ENCODE measurements at places on chromosomes 3 and 15.

GRCh38 chr3:9064850-9065249, 101.6 kb upstream of the RAD18 start:
- DNase-seq: peak; percentile 22

GRCh38 chr15:79898369-79898768, 1.6 kb upstream of the MTHFS start:
- no peak for DNase-seq

DNA sequence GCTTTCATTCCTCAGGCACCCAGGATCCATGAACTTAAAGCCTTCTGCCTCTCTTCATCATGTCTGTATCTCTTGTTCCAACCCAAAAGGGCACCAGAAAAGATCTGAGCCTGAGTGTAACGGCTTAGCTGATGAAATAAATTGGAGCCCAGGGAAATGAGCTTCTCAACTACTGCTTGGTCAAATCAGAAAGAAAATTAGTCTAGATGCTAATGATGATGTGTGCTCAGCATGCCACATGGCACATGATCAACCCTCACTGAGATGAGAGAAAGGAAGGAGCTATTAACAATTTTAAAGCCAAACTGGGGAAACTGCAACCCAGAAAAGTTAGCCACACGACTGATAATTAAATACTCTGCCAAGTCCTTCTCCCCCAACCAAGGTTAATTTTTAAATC, 325.7 kb downstream of the CNTN3 start:
- no peak for DNase-seq

- DNase-seq: no peak
Observed at GRCh38 chr15:63090472-63090871, 31.2 kb upstream of the LACTB start.

DNA sequence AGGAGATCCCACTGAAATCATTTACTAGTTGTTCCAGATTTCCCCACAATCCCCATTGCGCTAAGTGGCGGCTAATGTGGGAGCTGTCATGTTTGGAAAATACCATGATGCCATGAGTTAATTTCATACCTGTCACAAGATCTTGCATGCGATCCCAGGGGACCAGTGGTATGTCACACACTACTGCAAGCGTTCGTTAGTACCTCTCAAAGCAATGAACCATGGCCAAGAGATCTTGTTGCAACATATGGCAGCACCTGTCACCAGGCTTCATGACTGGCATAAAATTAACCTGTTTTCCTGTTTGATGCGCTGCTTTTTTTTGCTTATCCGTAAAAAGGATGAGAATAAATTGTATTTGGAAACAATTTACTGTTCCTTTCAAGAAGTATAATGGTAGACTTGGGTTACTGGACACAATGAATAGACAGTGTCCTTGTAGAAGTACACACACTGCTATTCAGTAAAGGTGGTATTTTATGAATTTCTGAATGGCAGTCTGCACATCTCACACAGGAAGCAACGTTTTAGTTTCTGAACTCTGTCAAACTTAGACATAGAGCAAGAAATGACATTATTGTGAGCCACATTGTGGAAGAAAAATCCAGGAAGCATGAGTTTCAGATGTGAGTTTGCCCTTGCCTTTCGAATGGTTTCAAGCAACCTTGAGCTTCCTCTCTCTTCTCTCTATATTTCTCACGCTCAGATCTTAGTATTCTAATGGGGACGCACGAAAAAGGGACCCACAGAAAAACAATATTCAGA, 81.9 kb downstream of the CHL1 start:
- DNase-seq: no peak

DNA sequence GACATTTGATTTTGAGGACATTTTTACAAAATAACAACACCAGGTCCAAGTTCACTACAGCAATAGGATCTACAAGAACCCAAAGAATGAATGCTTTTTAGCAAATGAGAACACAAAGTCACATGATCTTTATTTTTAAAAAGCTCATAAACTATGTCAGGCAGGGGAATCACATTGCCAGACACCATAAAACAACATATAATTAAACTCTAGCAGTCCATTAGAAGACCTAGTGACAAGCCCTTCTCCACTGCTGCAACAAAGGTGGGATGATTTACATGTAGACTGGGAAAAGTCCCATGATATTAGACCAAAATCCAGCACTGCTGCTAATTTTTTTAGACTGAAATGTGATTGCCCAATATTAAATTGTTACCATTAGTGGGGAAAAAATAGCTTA, 92.6 kb downstream of the FHIT start:
- DNase-seq: no peak

DNA sequence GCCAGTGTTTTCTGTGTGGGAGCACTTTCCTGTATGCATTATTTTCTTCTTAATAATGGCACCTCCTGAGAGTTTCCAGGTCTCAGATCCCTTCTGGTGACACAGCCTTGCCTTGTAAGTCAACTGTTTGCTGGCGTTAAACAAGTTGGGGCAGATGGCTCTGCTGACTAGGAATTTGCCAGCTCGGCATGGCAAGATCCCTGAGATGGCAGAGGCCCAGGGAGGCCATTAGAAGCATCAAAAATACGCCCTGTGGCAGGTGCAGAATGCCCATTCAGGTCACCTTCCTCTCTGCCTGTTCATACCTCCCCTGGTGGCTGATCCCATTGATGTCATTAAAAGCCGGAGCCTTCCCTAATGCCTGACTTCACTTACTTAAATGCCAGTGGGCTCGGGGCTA, 320.9 kb upstream of the CTDSPL start:
- DNase-seq: no peak

- DNase-seq: no peak
Observed at GRCh38 chr3:194761384-194761783, 75.7 kb downstream of the FAM43A start.

DNA sequence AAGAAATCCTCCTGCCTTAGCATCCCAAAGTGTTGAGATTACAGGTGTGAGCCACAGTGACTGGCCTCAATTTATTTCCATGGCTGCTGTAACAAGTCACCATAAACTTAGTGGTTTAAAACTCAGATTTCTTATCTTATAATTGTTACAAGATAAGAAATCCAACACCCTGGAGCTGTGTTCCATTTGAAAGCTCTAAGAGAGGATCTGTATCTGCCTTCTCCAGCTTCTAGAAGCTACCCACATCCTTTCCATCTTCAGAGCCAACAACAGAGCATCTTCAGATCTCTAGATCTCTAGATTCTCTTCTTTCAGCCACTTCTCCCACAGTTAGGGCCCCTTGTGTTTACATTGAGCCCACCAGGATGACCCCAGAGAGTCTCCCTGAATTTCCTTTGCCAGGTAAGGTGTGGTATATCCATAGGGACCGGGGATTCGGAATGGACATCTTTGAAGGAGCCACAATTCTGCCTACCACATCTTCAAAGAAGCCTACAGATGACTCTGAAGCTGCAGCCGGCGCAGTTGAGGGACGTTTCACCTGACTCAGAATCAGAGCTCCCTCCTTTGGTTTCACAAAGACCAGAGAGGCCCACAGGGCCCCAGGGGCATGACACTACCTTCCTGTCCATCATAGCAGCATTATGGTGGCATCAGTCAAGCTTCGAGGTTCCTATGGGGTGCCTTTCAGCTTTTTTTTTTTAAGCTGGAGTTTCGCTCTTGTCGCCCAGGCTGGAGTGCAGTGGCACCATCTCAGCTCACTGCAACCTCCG, 87.0 kb upstream of the IGF1R start:
- no peak for DNase-seq

- no peak for DNase-seq
Observed at GRCh38 chr3:172173316-172174254, 134.2 kb downstream of the FNDC3B start.

- peak; percentile 11 for DNase-seq
Observed at GRCh38 chr3:50515565-50516439, 12.4 kb upstream of the CACNA2D2 start.

- no peak for DNase-seq
Observed at GRCh38 chr15:28922707-28923012, 36.9 kb downstream of the APBA2 start.

DNA sequence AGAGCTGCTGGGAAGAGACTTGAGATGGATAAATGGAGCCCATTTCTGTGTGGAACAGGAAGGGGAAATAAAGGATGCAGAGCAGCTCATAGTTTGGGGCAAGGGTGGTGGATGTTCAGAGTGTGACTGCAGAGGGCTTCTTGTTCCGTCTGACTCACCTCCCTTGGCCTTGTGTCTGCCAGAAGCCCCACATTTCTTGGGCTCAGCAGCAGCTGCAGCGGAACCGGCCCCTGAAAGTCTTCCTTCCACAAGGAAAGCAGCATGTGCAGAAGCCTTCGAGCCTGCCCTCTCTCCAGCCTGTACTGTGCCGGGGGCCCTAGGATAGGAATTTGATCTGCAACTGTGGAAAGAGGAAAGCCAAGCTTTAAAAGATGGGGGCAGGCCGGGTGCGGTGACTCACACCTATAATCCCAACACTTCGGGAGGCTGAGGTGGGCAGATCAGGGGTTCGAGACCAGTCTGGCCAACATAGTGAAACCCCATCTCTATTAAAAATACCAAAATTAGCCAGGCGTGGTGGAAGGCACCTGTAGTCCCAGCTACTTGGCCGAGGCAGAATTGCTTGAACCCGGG, 11.5 kb downstream of the CDAN1 start:
- no peak for DNase-seq

- DNase-seq: no peak
Observed at GRCh38 chr3:171863920-171864319, 20.8 kb downstream of the TMEM212 start.

DNA sequence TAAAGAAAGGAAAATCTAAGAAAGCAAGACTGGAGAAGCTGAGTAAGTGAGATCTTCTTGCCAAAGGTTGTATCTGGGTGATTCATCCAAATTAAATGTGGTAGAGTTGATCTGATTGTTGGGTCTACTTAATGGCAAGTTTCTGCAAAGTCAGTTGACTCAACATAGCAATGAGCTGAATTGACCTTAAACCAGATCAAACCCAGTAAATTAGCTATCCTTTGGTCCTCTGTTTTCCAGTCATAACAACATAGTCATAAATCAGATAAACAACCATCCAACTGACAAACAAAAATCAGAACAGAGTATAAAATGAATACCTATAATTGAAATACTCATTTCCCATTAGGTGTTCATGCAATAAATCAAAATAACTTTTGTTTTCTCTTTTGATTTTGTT, 142.6 kb upstream of the CFAP20DC start:
- DNase-seq: peak; percentile 3

GRCh38 chr3:105553851-105554250, 187.1 kb downstream of the ALCAM start:
- peak; percentile 12 for DNase-seq

- DNase-seq: no peak
Observed at GRCh38 chr3:22862111-22862510, 341.0 kb upstream of the UBE2E2 start.

DNA sequence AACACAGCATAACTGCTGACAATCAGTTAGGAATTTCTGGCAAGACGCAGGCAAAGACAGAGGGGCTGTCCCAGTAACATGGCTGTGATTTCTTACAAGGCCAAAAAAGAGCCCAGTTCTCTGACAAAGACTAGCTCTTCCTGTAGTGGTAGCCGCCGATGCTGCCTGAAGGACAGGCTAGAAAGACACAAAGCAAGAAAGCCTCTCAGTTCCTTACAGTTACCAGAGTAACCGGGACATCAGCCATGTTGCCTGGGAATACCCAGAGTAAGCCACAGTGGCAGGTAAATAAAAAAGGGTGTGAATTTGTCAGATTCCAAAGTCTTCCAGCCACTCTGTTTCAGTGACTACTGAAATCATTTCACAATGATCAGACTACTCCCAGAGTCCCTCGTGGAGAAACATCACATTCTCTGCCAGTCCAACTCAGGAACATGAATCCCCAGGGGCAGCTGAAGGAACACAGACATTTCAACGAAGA, 493.6 kb upstream of the ADAMTS9 start:
- DNase-seq: peak; percentile 19

DNA sequence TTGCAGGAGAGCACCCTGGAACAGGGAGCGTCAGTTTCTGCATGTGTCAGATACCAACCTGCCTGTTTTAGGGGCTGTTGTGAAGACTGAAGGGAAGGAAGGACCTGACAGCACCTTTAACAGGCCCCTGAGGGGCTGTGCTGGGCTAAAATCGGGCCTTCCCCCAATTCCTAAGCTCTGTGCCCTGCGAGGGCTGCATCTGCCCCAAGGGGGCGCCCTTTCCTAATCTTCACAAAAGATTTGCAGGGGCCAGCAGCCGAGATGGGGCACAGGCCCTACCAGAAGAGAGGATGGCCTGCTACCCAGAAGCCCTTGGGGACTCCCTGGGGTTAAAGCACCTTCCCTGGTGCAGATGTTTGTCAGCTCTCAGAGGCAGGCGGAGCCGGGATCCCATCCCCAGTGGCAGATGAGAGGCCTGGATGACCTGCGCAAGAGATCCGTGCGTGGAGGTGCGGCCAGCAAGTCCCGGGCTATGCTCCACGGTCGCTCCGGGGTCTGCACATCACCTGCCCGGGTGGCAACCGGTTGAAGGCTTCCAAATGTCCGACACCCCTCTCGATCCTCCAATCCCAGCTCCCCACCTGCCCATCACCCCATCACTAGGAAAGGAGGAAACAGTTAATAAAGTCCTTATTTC, 53.6 kb downstream of the RHCG start:
- DNase-seq: peak; percentile 31

DNA sequence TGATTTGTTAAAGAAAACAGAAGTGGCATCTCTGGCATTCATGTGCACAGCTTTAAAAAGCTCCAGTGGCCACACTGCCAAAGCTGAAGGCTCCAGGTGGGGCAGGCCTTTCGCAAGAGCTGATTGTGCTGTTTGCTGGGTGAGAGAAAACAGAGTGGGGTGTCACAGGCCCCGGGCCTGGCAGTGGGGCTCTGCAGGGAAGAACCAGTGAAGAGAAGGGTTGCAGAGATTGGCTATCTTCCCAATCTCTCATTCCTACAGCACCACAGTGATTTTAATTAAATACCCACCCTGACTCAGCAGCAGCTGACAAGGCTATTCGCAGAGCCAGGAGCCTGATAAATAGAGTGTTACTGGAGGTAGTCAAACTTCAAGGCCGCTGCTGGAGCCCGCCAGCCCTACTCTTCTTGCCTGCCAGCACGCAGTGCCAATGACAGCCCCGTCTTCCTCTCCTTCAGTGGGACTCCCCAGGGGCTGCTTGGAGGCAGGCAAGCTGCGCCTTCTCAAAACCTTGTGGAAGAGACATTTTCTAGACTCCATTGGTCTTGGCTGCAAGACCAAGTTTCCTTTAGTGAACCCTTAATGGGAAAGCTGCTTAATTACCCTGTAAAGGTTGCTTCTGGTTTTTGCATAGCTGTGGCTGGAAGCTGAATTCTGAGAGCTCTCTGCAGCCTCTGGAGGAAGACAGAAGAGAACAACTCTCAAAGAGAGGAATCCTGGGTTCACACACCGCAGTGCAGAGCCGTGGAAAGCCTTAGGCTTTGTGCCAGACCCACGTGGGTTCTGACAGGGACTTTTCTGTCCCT, 225.8 kb upstream of the SLCO3A1 start:
- DNase-seq: no peak
